ENCODE measurements at places on chromosomes 16 and 17.

DNA sequence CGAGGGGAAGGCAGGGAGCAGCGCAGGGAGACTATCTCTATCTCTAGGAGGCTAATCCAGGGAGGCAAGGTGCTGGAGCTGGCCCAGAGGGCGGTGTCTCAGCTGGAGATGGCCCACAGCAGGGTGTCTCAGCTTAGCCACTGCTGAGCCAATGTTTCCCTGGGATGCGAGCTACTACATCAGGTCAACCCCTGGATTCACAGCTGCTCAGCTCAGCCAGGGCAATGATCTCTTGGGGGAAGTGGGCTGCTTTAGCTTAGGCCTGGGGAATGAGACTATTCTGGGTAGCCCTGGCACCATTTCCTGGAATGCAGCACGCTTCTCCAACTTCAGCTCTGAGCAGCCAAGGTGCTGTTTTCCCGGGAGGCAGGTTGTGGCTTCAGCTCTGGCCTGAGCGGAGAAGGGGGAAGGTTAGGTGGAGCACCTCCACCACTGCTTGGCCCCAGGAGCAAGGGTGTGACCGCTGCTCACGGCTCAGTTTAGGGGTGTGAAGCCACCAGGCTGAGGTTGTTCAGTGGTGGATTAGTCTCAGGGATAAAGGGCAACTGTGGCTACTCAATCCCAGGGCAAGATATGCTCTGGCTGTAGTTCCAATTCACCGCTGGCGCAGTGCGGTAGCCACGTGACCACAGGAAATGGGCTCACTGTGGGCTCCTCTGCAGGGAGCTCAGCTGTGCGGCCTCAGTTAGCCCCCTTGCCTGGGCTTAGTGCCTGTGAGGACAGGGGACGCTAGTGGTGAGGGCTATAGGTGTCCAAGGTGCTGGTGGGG lies 5.2 kb upstream of the PRSS21 start:
- DNase-seq = no peak

DNA sequence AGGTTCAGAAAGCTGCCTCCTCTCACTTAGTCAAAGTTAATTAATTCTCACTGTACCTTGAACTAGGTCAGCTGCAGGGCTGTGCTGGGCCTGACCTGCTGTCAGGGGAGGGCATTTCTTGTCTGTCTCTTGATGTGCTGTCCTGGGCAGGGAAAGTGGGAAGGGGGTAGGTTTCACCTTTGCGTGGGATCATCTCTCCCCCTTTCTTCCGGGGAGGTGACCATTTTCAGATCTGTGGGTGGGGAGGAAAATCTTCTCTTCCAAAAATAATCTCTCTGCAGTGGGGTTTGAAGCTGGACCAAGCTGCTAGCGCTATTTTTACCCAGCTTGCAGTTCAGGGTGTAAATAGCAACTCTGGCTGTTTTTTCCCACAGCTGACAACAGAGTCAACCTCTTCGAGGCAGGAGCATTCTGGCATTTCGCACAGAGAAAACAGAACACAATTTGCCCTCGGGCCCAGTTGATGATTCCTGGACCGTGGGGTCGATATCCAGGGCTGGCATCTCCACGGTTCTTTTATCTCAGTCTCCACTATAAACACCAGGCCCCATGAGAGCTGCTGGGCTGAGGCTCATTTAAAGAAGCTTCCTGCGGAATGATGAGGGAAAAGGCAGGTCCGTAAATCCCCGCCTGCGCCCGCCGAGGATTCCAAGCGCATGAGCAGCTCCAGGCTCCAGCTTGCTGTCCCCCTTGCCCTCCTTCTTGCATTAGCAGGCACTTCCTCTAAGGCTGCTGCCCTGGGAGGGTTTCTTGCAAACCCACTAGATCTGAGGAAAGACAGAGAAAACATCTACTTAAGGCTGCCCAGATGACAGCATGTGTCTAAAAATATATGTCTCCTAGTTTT lies 93.9 kb downstream of the YPEL2 start:
- no peak for DNase-seq

DNA sequence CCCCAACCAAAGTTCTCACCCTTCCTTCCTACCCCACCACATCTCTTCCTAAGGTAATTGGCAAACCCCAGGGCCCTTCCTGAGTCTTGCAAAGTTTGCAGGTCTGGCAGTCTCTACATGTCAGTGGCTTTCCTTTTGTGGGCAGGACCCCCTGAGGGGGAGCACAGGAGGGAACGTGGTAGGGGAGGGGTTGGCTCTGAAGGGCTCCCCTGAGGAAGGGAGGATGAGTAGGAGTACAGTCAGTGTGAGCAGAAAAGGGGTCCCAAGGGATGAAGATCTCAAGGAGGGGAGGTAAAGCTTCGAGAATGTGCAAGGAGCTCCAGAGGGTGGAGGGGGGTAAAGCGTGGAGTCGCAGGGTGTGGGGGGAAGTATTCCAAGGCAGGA lies 206.9 kb downstream of the RAB11FIP4 start:
- no peak for DNase-seq

DNA sequence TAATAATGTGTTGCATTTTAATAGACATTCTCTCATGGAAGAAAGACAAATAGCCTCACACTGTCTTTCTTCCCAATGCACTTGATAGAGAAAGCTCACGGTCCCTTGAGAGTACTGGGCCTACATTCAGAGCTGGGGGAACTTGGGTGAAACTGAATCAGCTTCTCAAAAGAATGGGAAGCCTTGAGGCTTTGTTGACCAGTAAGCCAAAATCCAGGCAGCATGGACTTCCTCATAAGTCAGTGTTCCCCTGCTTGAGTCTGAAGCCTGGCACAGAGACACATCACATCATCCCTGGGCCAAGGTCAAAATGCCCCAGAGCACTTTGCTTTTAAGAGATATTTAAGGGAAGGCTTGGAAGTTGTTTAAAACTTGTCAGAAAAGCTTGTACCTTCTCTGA lies 302.2 kb upstream of the SALL1 start:
- no peak for DNase-seq

- DNase-seq = no peak
Measured at GRCh38 chr16:23527961-23528643, 17.8 kb upstream of the GGA2 start.

All from GOT3 (cell line).